NCI-H510A treated with DMSO at 0.1 percent for 48 hours (cell line): ENCODE measurements at places on chromosomes 3 and 15.
A peak's percentile ranks its signal among the peaks of the same experiment; 100 is the strongest.

DNA sequence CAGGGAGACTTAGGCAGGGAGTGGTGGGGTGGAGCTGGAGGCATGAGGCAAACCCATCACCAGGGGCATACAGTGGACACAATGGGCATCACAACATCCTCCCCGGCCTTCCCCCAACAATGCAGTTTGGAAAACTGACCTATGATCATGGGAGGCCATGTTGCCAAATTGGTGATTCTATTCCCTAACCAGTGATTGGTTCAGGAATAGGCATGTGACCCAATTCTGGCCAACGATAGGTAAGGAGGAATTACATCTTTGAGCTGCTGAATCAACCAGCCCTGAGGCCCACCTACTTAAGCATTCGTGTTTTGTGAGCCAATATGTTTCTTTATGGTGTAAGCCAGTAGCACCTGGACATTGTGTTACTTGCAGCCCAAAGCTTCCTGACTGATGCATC is 40.0 kb downstream of the LINGO1 start:
- no peak for DNase-seq

DNA sequence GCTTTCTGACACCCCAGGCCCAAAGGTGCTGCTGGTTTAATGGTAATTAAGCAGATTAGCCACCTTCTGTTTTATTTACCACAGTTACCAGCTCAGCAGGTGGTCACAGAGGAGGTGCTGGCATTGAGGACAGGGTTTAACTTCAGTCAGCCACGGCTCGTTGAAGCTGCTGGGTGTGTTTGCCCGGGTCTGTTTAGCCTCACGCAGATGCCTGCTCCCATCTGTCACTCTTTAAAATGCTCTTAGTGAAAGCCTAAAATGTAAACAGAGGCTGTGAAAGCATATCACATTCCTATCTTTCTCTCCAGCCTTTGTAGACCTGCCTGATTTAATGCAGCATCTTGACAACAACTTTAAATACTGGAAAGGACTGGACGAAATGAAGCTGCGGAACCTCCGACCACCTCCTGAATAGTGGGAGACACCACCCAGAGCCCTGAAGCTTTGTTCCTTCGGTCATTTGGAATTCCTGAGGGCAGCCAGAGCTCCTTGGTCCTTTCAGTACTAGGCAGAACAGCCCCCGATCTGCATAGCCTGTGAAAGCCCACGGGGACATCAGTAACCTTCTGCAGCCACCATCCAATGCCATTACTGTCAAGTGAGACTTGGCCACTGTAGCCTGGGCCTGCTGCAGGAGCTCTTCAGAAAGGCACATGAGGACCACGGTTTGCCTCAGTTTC is 156.0 kb downstream of the PDE8A start:
- peak; percentile 80 for DNase-seq

DNA sequence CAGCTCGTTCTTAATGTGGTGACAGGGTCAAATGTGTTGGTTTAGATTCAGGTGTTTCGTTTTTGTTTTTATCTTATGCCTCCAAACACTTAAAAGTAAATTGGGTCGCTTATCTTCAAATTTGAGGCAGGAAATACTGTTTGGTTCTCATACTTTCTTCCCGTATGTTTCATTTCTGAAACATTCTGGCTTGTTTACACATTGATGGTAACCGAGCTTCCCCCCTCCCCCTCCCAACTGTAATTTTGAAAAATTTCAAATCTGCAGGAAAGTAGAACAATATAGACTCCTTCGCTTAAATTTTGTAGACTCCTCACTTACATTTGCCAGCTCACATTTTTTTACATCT is 64.9 kb downstream of the CMTM8 start:
- no peak for DNase-seq

DNA sequence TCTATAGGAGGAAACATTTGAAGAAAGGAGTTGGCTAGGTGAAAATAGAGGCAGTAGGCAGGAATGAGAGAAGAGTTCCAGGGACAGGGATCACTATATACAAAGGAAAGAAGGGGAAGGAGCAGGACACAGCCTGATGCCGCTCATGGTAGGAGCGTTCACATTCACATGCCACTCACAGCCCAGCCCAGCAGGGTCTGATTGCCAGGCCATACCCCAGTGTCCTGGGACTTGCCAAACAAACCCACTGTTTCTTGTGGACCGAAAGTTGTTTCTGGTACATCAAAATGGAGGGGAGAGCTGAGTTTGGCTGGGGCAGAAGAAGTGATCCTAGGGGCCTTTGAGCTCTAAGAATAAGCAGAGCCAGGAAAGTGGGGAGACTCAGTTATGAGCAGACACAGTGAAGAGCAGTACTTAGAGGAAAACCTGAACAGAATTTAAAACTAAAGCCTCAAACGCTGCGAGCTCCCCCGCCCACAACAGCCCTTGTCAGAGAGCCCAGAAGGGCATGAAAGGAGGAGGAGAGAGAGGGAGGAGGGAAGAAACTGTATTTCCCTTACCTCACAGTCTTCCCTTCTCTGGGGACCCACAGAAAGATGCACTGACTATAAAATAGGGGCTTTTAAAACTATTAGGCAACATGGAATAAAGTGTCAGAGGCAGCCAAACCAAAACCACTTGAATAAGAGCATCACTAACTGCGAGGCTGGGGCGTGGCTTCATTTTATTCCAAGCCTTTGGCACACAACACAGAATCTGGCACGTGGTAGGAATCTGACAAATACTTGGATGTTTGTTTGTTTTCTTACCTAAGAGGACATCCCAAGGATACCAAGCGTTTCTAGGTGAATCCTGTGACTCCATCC is 129.0 kb downstream of the RPL22L1 start:
- DNase-seq, result peak; percentile 72

GRCh38 chr3:44339181-44340057 is 853 bp downstream of the TCAIM start:
- no peak for DNase-seq

DNA sequence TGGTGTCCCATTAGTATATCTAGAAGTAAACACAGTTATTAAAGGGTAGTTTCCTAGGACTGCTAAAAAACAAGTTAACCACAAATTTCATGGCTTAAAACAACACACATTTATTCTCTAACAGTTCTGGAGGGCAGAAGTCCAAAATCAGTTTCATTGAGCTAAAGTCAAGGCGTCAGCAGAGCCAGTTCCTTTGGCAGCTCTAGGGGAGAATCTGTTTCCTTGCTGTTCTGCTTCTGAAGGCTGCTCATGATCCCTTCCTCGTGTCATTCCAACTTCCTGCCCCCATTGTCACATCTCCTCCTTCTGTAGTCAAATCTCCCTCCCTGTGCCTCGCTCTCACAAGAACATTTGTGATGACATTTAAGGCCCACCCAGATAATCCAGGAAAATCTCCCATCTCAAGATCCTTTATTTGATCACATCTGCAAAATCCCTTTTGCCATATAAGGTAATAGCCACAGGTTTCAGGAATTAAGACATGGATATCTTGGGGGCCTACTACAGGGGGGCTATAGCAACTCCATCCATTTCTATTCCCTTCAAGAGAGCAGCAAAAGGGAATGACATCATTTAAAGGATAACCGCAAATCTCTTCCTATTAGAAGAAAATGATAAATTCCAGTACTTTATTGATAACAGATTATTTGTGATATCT is 50.1 kb downstream of the GPR176 start:
- no peak for DNase-seq

GRCh38 chr3:129144786-129145185 is 16.1 kb downstream of the ISY1 start:
- no peak for DNase-seq

- no peak for DNase-seq
Observed at GRCh38 chr3:55648591-55649318, 161.6 kb upstream of the WNT5A start.

DNA sequence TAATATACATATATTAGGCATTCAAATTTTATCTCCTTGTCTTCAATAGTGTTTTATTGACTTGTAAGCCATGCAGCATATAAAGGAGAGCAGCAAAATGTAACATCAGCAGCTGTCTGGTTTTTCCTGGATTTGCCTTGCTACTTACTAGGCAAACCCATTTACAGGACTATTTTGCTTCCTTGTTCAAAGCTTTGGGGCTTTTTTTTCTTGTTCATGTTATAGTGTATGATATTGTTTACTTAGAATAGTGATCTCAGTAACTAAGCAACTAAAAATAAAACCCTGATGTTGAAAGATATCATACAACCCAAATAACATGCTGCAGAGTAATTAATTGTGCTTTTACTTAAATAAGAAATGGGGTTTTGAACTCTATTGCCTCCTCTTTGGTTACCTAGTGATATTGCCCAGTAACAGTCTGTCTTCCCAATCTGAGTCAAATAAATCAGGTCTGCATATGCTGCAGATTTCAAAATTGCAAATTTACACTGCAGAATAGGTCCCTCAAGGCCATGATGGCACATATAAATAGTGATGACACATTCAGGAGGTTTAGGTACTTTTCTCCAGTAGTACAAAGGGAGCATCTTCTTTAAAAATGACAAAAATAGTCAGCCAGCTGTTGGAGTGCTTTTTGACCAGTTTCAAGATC is 578.1 kb upstream of the NECTIN3 start:
- DNase-seq, result no peak

GRCh38 chr3:147431751-147432150 is 22.6 kb downstream of the ZIC1 start:
- no peak for DNase-seq

- peak; percentile 64 for DNase-seq
Observed at GRCh38 chr15:79853492-79854328, 43.1 kb downstream of the MTHFS start.

GRCh38 chr15:75697523-75697922 is 15.1 kb downstream of the CSPG4 start:
- DNase-seq, result no peak

GRCh38 chr3:125437631-125438435 is 62.7 kb upstream of the ZNF148 start:
- DNase-seq, result peak; percentile 0

DNA sequence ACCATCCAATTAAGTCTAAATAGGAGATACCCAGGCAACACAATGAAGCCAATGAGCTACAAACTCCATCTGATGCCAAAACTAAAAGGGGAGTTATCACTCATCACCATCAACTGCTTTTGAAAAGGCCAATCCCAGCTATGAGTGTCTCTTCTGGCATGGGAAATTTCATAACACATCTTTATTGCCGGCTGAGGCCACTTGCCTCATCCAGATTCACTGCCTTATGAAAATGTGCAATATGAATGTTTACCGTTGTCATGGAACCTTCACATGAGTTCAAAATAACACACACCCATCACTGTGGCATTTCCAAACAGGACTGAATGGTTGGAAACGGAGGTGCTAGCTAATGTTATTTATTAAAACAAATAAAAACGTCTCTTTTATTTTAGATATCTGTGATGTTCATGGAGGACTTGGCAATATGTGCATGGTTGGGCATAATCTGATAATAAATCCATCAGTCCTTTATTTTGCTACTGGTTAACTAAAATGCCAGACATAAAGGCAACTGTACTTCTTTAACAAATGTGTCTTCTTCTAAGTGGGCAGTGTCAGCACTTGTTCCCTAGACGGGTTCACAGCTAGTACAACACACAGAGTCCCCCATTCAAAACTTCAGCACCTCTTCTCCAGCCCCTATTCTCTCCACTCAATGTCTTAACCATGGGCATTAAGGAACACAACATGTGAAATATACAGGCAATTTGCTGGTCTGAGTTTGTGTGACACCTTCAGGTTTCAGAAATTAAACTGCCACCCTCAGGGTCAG is 143.9 kb downstream of the MAGI1 start:
- DNase-seq, result no peak

DNA sequence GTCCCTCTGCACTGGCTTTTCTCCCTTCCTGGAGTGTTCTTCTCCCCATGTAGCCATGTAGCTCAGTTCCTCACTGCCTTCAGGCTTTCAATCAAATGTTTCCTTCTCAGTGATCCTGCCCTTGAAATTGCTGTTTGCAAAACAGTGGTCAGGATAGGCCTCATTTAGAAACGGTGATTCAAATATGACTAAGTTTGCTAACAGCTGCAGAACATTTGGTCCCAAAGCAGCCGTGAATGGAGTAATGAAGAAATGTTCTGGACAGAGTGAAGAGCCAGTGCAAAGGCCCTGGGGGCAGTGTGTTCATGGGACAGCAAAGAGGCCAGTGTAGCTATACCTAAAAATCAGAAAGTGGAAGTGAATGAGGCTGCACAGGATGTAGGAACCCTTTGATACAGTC is 223.4 kb downstream of the FEZF2 start:
- no peak for DNase-seq

GRCh38 chr3:145719114-145719513 is 441.9 kb downstream of the PLOD2 start:
- DNase-seq, result no peak
